ENCODE measurements at places on chromosomes 7 and 10.
A peak's percentile ranks its signal among the peaks of the same experiment; 100 is the strongest.

- no peak overlapping the region for H3K27ac ChIP-seq
- H3K4me1 ChIP-seq: no peaks in the 10 kb centered on the region
- no peak for DNase-seq
- no peak overlapping the region for H3K4me3 ChIP-seq
- no peaks in the 10 kb centered on the region for H3K36me3 ChIP-seq
These were observed 174.7 kb downstream of the GATA3 start for GRCh38 chr10:8229153-8229552.

GRCh38 chr10:129756912-129757901 lies 206.9 kb downstream of the EBF3 start:
- peak; percentile 14 for DNase-seq
- H3K36me3 ChIP-seq: no peaks in the 10 kb centered on the region
- no peaks in the 10 kb centered on the region for H3K27me3 ChIP-seq
- no peaks in the 10 kb centered on the region for H3K4me1 ChIP-seq

GRCh38 chr7:24279512-24279911 lies 4.5 kb upstream of the NPY start:
- no peaks in the 10 kb centered on the region for H3K27me3 ChIP-seq
- no peak overlapping the region for H3K27ac ChIP-seq
- H3K4me1 ChIP-seq: no peaks in the 10 kb centered on the region
- H3K4me3 ChIP-seq: no peak overlapping the region
- no peak for DNase-seq

DNA sequence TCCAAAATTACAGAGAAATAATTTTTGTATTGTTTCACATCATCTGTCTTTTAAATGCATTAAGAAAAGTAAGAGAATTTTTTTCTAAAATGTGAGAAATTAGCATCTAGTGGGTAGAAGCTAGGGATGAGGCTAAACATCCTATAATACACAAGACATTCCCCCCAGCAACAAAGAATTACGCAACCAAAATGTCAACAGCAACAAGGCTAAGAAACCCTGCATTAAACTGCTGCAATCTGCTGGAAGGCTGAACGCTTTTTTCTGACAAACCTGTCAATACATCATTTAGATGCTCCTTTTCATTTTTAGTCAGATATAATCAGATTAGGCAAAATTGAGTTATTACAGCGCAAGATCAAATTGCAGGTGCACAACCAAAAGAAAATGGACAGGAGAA lies 162.2 kb downstream of the C1GALT1 start:
- no peak overlapping the region for H3K27ac ChIP-seq
- H3K4me3 ChIP-seq: no peak overlapping the region
- no peaks in the 10 kb centered on the region for H3K36me3 ChIP-seq
- H3K4me1 ChIP-seq: no peaks in the 10 kb centered on the region
- no peaks in the 10 kb centered on the region for H3K27me3 ChIP-seq

DNA sequence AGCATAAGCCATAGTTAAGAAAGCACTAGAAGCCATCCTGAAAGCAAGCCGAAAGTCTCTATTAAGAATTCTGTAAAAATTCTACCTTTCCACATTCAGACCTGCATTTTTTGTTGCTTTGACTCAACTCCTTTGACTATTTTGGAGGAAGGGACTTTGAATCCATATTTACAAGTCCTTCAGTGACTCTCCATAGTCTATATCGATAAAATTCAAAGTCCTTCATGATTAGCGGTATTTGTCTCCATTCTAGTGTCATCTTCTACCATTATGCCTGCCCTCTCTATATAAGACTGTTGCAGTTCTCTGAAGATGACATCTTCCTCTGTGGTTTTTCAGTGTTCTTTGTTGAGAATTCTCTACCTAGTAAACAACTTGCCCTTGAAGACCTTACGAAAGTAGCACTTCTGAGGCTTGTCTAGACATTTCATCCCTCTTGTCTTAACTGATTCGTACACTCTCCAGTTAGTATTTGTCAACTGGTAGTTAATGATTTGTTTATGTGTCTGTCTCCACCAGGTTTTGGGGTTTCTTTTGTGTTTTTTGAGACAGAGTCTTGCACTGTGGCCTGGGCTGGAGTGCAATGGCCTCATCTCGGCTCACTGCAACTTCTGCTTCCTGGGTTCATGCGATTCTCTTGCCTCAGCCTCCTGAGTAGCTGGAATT lies 1.7 kb downstream of the CCSER2 start:
- peaks cover 14% of the 10 kb centered on the region for H3K4me1 ChIP-seq
- no peak overlapping the region for H3K27ac ChIP-seq
- H3K27me3 ChIP-seq: no peaks in the 10 kb centered on the region
- H3K4me3 ChIP-seq: no peak overlapping the region
- no peak for DNase-seq

- peaks cover 9% of the 10 kb centered on the region for H3K4me1 ChIP-seq
- no peak overlapping the region for H3K27ac ChIP-seq
- no peaks in the 10 kb centered on the region for H3K27me3 ChIP-seq
- H3K4me3 ChIP-seq: no peak overlapping the region
- no peaks in the 10 kb centered on the region for H3K36me3 ChIP-seq
These were observed 25.0 kb downstream of the ZDHHC6 start for GRCh38 chr10:112421731-112422130.

GRCh38 chr7:155963771-155964195 lies 151.5 kb upstream of the SHH start:
- H3K4me3 ChIP-seq: no peak overlapping the region
- H3K27me3 ChIP-seq: no peaks in the 10 kb centered on the region
- DNase-seq: no peak

DNA sequence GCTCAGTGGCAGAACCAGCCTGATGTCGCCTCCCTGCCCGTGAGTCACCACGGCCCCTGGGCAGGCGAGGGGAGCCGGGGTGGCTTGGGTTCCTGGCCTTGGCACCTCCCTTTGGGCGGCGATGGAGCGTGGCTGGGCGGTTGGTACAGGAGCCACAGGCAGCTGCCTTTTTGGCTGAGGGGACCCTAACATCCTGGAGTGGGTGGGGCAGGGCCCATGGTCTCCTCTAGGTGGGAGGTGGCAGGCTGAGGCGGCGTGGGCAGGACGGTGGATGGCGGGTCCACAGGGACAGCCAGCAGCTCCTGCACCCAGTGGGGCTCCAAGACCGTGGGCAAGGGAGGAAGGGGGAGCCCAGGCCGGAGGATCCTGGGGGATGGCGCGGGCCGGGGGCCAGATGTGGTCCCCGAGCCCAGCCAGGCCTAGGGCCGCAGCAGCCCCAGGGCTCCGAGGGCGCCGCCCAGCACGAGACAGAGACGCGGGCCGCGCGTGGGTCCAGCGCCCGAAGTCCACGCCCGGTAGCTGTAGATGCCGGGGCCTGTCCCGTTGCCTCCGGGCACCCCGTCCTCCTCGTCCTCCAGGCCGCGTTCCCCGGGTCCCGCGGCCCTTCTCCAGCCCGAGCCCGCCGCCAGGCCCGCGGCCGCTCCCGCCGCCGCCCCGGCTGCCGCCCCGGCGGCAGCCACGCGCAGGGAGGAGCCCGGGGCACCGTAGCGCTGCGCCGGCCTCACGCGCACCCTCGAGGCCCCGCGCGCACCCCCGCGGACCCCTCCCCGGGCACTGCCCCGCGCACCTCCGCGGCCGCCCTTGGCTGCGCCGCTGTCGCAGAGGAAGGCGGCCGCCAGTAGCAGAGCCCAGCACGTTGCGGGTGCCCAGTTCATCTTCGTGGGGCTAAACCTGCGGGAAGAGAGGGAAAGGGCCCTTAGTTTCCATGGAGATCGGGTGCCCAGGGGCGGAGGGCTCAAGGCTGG lies 1.3 kb downstream of the SPRN start:
- H3K4me3 ChIP-seq: no peak overlapping the region
- H3K27ac ChIP-seq: no peak overlapping the region
- no peaks in the 10 kb centered on the region for H3K4me1 ChIP-seq
- no peaks in the 10 kb centered on the region for H3K27me3 ChIP-seq
- no peak for DNase-seq

DNA sequence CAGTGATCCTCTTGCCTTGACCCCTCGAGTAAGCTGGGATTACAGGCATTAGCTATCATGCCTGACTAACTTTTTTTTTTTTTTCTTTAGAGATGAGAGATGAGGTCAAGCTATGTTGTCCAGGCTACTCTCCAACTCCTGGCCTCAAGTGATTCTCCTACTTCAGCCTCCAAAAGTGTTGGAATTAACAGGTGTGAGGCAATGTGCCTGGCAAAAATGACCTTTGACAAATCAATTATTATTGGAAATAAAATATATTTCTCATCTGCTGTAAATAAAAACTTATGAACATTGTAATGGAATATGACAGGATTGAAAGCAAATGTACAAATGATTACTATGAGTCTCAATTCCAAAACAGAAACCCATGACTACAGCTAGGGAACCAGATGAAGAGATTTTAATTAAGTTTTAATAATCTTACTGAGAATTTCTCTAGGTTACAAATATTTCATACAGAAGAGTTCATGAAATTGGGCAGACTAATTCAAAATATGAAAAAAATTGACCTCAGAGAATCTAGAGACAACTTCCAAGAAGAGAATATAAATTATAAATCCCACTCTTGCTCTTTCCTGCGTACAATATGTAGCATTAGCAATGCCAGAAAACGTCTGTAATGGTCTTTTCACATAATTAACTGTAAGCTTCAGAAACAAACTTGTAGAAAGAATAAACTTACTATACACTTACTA lies 414.7 kb downstream of the DGKB start:
- H3K4me1 ChIP-seq: no peaks in the 10 kb centered on the region
- no peak for DNase-seq
- H3K27me3 ChIP-seq: no peaks in the 10 kb centered on the region
- H3K36me3 ChIP-seq: no peaks in the 10 kb centered on the region
- no peak overlapping the region for H3K4me3 ChIP-seq

- H3K4me3 ChIP-seq: no peak overlapping the region
- no peaks in the 10 kb centered on the region for H3K36me3 ChIP-seq
- H3K27ac ChIP-seq: no peak overlapping the region
- DNase-seq: no peak
These were observed 155.1 kb downstream of the LSM5 start for GRCh38 chr7:32335107-32335506.

- no peaks in the 10 kb centered on the region for H3K36me3 ChIP-seq
- H3K27me3 ChIP-seq: no peaks in the 10 kb centered on the region
- peak overlapping the region; percentile 100 for H3K27ac ChIP-seq
- H3K4me1 ChIP-seq: peaks cover 15% of the 10 kb centered on the region
- DNase-seq: no peak
- H3K4me3 ChIP-seq: peak overlapping the region; percentile 80
These were observed 1.5 kb upstream of the SFR1 start for GRCh38 chr10:104120512-104120902.

GRCh38 chr10:130065251-130065650 lies 45.4 kb downstream of the C10orf143 start:
- H3K27me3 ChIP-seq: no peaks in the 10 kb centered on the region
- H3K27ac ChIP-seq: no peak overlapping the region
- no peaks in the 10 kb centered on the region for H3K36me3 ChIP-seq
- no peak overlapping the region for H3K4me3 ChIP-seq

DNA sequence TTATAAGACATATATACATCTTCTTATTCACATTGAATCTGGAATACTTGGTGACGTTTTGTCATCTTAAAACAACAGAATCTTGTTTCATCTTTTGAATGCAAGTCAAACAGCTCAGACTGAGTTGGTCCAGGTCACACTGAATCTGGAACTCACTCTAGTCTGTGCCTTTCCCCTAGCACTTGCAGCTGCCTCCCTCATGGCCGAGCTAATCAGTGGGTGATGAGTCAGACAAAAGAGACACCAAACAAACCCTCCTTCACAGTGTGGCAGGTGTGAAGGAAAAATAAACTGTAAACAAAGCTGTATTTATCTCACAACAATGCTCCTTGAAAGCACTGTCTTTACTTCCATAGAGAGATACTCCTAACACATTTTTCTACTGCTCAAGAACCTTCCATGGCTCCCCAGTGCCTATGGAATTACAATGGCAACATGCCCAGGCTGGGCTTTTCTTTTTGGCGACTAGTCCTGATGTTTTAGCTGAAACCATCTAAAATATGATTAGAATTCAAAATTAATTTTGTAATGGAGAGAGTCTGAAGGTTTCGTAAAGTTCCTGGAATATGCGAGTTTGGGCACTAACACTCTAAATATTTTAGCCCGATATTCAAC lies 140.0 kb downstream of the ZNF365 start:
- no peak overlapping the region for H3K27ac ChIP-seq
- H3K27me3 ChIP-seq: no peaks in the 10 kb centered on the region
- no peak overlapping the region for H3K4me3 ChIP-seq
- no peaks in the 10 kb centered on the region for H3K36me3 ChIP-seq
- DNase-seq: no peak
- no peaks in the 10 kb centered on the region for H3K4me1 ChIP-seq

GRCh38 chr7:27106181-27106900 lies 3.9 kb upstream of the HOXA2 start:
- no peak overlapping the region for H3K27ac ChIP-seq
- H3K4me3 ChIP-seq: no peak overlapping the region
- DNase-seq: no peak
- H3K27me3 ChIP-seq: no peaks in the 10 kb centered on the region
- no peaks in the 10 kb centered on the region for H3K36me3 ChIP-seq
- H3K4me1 ChIP-seq: no peaks in the 10 kb centered on the region

DNA sequence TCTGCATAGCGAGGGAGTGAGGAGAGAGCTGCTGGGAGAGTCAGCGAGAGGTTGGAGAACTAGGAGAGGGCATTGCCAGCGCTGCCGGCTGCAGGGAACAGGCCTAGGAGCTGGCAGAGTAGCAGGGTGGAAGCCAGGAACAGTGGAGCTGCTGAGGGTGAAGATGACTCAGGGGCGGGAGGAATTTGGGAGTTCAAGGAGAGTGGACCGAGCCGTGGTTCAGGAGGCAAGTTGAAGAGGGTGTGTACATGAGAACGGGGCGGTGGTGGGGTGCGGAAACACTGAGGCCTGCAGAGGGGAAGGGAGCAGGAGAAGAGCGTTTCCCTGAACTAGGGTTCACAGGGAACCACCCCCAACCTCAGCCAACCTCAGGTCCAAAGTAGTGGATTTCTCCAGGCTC lies 31.5 kb downstream of the HIF1AN start:
- H3K4me3 ChIP-seq: no peak overlapping the region
- no peaks in the 10 kb centered on the region for H3K27me3 ChIP-seq
- peak; percentile 11 for DNase-seq
- no peaks in the 10 kb centered on the region for H3K36me3 ChIP-seq
- H3K27ac ChIP-seq: no peak overlapping the region

- no peak for DNase-seq
- H3K4me1 ChIP-seq: no peaks in the 10 kb centered on the region
- H3K4me3 ChIP-seq: no peak overlapping the region
- no peaks in the 10 kb centered on the region for H3K27me3 ChIP-seq
These were observed 55.9 kb downstream of the CREB3L2 start for GRCh38 chr7:137946011-137946410.

DNA sequence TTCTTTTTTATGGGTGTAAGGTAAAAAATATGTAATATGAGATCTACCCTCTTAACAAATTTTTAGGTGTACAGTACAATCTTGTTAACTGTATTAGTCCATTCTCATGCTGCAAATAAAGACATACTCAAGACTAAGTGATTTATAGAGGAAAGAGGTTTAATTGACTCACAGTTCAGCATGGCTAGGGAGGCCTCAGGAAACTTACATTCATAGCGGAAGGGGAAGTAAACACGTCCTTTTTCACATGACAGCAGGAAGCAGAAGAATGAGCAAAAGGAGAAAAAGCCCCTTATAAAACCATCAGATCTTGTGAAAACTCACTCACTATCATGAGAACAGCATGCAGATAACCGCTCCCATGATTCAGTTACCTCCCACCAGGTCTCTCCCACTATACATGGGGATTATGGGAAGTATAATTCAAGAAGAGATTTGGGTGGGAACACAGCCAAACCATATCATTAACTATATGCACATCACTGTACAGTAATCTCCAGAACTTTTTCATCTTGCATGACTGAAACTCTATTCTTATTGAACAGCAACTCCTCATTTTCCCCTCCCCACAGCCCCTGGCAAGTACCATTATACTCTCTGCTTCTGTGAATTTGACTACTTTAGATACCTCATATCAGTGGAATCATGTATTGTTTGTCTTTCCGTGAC lies 127.4 kb downstream of the WNT2 start:
- no peak overlapping the region for H3K27ac ChIP-seq
- H3K36me3 ChIP-seq: no peaks in the 10 kb centered on the region
- H3K4me1 ChIP-seq: no peaks in the 10 kb centered on the region

Measured in testis (tissue), 5 donors.